ENCODE measurements at places on chromosomes 7 and 10. TPM values are rescaled to one million over a fixed set of nuclear protein-coding genes. Genes with fewer than 3 reads are reported as not detected.

GRCh38 chr7:111762211-111762610, 199.9 kb upstream of the IMMP2L start:
- no peak for DNase-seq

GRCh38 chr7:114722562-114722961, 199.3 kb upstream of the MDFIC start:
- no peak for DNase-seq

GRCh38 chr10:86646532-86646931, 7.8 kb upstream of the OPN4 start:
- no peak for DNase-seq

DNA sequence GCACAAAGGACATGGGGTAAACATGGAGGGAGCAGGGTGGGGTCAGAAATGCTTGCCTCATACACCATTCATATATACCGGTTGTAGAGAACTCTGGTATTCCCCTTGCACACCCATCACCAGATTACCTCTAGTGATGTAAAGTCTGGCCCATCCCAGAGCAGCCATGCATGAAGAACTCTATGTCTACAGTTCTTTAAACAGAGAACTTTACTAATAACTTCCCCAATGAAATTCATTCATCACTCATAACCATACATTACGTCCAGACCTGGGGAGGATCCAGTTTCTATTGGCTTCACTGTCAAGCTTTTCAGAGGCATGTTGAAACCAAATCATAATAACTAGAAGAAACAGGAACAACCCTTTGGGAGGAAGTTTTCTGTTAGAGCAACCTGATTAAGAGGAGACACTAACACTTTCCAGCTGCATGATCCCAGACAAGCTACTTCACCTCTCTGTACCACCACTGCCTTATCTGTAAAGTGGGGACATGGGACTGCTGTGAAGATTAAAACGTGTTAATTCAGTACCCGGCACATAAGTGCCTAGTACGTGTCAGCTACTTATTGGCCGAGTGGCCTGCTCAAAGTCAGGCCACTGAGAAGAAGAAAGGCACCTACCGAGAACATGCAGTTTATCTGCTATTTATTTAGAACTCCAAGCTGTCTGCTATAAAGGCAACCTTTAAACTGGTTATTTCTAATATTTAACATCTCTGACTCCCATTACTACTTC, 59.7 kb downstream of the IGF2BP3 start:
- no peak for DNase-seq

DNA sequence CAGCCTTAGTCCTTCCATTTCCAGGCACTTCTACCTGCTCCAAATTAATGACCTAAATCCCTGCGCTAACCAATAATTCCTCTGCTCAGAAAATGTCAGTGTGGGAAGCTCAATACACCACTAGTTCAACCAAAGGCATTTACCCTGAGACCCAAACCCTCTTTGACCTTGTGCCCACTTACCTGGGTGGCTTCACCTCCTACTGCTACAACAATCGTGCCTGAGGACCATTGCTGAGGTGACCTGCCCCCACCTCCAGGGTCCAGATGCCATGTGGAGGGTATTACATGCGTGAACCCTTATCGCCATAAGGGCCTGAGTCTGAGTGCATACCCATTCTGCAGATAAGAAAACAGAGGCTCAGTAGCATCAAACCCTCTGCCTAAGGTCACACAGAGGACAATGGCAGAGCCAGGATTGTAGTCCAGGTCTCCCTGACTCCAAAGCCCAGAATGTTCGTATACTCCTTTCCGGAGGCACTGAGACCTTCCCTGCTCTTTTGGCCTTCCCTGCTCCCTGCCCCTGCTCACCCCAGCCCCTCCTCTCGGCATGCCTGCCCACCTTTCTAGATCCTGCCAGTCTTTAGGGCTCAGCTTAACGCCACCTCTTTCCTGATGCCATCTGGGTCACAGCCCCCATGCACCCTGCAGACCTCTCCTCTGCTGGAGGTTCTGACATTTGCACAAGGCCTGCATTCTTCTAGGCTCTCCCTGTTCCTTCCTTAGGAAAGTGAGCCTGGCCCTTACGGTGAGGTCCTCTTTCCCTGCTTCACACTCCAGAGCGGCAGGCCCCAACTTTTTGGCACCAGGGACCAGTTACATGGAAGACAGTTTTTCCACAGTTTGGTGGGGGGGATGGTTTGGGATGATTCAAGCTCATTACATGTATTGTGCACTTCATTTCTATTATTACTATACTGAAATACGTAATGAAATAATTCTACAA, 94.9 kb downstream of the CHST15 start:
- no peak for DNase-seq

GRCh38 chr7:139562961-139563565, 39.6 kb downstream of the CLEC2L start:
- no peak for DNase-seq

- DNase-seq, result no peak
Measured at GRCh38 chr7:146057958-146058357, 58.6 kb upstream of the CNTNAP2 start.

DNA sequence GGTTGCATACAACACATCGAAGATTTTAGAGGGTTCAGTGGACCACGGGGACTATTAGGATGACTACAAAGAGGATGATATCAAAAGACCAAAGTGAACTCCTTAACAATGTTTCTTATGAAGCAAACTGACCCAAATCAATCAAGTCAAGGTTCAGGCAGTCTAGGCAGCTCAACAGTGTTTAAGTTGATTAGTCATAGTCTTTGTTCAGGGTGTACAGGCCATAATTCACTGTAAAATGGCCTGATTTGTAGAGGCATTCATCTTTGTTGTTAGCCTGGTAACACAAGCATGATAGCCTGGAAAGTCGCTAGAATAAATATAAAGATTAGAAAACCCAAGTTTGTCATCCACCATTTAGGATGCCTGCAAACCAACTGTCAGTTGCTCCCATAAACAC, 32.6 kb downstream of the ANTXRL start:
- DNase-seq, result no peak

DNA sequence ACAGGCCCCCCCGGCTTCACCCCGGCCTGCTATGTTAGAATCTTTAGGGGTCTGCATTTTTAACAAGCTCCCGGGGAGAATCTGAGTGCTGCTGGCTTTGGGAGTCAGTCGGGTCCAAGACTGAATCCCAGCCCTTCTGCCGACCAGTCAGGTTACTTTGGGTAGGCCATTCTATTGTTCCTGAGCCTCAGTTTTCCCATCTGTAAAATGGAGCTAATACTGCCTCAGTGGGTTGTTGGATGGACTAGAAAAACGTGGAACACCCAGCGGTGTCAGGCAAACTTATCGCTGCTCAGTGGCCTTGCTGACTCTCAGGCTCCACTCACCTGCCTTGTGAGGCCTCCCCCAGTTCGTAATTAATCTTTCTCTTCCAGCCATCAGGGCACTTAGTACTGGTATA, 11.7 kb downstream of the TBATA start:
- DNase-seq, result no peak

GRCh38 chr7:30330134-30331111, 46.0 kb downstream of the ZNRF2 start:
- no peak for DNase-seq

Gene TAS2R41
- polyA plus RNA-seq, result not detected

GRCh38 chr7:40945788-40946187, 757.1 kb downstream of the INHBA start:
- no peak for DNase-seq

Measured in endothelial cell of umbilical vein (primary cell).